ENCODE measurements at places on chromosomes 6 and 20. TPM values are rescaled to one million over a fixed set of nuclear protein-coding genes. Genes with fewer than 3 reads are reported as not detected.
A peak's percentile ranks its signal among the peaks of the same experiment; 100 is the strongest.

DNA sequence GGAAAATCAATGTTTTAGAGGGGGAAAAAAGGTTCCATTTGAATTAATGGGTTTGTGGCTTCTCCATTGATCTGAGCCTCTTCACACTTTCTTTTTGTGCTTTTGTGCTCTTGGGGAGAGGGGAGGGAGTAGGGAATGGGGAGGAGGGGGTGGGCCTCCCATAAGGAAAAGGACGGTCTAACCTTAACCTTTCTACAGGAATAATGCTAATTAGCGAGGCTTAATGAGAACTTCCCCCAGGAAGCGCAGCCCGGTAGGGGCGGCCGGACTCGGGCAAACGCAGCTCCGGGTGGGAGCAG is 103.0 kb downstream of the NOL4L start:
- H3K4me1 ChIP-seq: peaks cover 49% of the 10 kb centered on the region
- H3K27me3 ChIP-seq: no peaks in the 10 kb centered on the region

- peaks cover 7% of the 10 kb centered on the region for H3K4me1 ChIP-seq
- H3K27ac ChIP-seq: no peak overlapping the region
- peaks cover 35% of the 10 kb centered on the region for H3K36me3 ChIP-seq
- DNase-seq: no peak
Measured at GRCh38 chr6:158142789-158143188, 25.3 kb downstream of the SERAC1 start.

DNA sequence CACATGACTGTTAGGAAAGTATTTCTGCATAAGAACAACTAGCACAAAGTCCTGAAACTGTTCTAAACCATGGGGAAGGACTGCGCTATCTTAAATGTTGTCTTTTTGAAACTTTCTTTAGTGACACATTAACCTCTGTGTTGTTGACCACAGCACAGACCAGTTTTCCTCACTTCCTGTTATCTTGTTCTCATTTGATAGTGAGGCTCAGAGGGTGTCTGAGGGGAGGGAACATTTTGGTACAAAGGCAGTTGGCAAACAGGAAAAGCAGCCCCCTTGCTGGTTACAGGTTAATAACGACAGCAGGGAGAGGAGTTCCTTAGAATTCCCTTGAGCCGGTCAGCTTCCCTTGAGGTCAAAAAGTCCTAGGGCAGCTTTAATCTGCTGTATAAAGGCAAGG is 143.5 kb upstream of the BMP2 start:
- no peak for DNase-seq
- H3K36me3 ChIP-seq: no peaks in the 10 kb centered on the region
- H3K27ac ChIP-seq: no peak overlapping the region
- no peak overlapping the region for H3K4me3 ChIP-seq
- no peaks in the 10 kb centered on the region for H3K4me1 ChIP-seq

DNA sequence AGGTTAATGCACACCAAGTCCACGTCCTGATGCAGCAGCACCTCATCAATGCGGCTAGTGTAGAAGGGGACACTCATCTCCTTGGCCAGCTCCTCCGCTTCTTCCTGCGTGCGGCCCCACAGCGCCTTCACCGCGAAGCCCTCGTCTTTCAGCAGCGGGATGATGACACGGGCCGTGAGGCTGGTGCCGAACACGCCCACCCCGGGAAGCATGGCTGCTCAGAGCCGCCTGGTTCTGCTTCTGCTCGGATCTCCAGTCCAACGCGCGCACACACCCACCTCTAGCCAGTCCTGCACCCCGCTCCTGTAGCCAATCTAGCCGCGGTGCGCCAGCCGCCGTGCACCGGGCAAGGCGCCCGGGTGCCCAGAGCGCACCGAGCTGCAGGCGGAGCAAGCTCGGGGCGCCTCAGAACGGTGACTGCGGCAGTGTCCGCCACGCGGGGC is 700 bp downstream of the GFOD1 start:
- H3K4me3 ChIP-seq: peak overlapping the region; percentile 97
- no peak for DNase-seq
- H3K4me1 ChIP-seq: peaks cover 10% of the 10 kb centered on the region

The CCN5 gene
- total RNA-seq: 1.6 TPM

DNA sequence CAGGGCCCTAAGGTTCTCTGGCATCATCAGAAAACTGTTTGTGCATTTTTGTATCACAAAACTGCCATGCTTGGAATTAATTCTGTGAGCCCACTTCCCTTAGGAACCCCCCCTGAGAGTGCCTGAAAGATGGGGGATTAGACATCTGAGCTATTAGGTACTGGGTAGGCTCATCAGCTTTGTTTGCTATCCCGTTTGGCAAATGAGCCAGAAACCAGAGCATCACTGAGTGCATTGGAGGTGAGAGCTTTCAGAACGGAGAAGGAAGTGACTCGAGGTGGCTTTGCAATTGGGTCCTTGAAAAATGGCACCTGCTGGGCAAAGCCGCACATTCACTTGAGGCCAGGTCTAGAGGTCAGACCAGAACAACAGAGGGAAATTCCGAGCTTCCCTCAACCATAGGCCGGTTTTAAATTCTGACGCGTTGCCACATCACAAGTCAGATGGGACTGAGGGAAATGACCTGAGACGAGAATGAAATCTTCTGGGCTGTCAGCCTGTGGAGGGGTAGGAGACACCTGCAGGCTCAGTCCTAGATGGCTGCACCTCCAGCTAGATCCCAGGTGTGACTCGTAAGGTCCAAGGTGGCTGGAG is 8.4 kb upstream of the GLP1R start:
- no peak overlapping the region for H3K4me3 ChIP-seq
- no peaks in the 10 kb centered on the region for H3K4me1 ChIP-seq
- H3K27ac ChIP-seq: no peak overlapping the region
- no peak for DNase-seq
- H3K27me3 ChIP-seq: peaks cover 70% of the 10 kb centered on the region

- DNase-seq: no peak
- H3K27ac ChIP-seq: no peak overlapping the region
- peaks cover under 1% of the 10 kb centered on the region for H3K4me1 ChIP-seq
- no peaks in the 10 kb centered on the region for H3K27me3 ChIP-seq
- H3K36me3 ChIP-seq: no peaks in the 10 kb centered on the region
Measured at GRCh38 chr6:53758496-53758895, 36.3 kb upstream of the LRRC1 start.

DNA sequence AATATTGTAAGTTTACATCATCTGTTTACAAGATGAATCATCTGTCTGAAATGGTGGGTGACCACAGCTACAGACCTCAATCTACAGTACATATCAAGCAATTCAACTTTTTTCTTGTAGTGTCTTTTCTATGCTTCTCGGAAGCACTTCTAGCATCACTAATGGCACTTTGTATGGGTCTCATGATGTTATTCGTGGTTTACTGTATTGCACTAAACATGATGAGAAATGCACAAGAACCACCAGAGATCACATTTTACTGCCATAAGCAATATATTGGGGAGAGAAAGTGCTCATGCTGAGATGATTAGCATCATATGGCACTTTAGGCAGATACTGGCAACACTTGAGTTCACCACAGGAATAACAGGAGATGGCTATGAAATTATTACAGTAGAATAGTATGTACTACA is 15.4 kb upstream of the BTBD3 start:
- H3K4me1 ChIP-seq: peaks cover 28% of the 10 kb centered on the region
- DNase-seq: no peak
- H3K27ac ChIP-seq: no peak overlapping the region
- no peaks in the 10 kb centered on the region for H3K27me3 ChIP-seq

The PTK6 gene
- not detected for total RNA-seq

- H3K27ac ChIP-seq: no peak overlapping the region
- H3K4me3 ChIP-seq: no peak overlapping the region
- peaks cover 12% of the 10 kb centered on the region for H3K27me3 ChIP-seq
- H3K36me3 ChIP-seq: no peaks in the 10 kb centered on the region
- no peaks in the 10 kb centered on the region for H3K4me1 ChIP-seq
- DNase-seq: no peak
Measured at GRCh38 chr20:63431944-63432343, 40.5 kb downstream of the KCNQ2 start.

Measured in chondrocyte (in vitro differentiated cells).